ENCODE measurements at places on chromosomes 4 and X. TPM values are rescaled to one million over a fixed set of nuclear protein-coding genes. Genes with fewer than 3 reads are reported as not detected.

The PCDH19 gene
- total RNA-seq, result 34.9 TPM

DNA sequence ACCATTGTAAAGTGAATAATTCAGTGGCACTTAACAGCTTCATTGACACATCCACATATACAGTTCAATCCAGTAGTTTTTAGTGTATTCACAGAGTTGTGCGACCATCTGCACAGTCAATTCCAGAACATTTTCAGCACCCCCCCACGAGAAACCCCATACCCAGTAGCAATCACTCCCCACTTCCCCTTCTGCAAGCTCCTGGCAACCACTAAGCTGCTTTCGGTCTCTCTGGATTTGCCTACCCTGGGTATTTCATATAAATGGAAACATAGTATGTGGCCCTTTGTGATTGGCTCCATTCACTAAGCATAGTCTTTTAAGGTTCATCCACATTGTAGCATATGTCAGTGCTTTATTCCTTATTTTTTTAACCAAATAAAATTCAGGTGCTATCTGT is 10.0 kb downstream of the MSL3 start:
- H3K27me3 ChIP-seq, result peaks cover 6% of the 10 kb centered on the region
- H3K4me1 ChIP-seq, result no peaks in the 10 kb centered on the region
- H3K4me3 ChIP-seq, result no peak overlapping the region
- no peak for DNase-seq
- H3K36me3 ChIP-seq, result peaks cover 13% of the 10 kb centered on the region

DNA sequence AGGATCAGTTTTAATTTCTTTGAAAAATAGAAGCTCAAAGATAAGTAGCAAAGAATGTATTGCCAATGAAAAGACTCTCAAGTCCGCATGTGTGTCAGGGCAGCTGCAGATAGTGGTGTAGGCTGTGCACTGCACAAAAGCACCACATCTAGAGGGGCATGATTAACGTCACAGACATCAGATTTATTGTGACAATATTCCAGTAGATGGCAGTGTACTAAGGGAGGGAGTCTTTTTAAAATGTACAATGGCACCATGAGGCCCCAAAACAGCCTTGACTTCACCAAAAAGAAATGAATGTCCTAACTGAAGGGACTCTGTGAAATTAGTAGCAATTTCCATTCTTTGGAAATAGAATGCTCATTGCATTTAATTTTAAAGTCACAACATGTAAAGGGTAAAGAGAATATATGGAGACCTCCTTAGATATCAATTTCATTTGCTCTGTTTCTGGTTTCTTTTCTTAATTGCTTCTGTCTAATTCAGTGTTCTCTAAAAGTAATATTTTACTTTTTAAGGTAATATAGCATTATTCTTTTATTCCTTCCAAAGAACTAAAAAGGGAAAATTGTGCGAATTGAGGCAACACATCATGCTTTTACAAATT is 98.4 kb downstream of the ZNF827 start:
- no peak for DNase-seq
- no peak overlapping the region for H3K27ac ChIP-seq
- H3K27me3 ChIP-seq, result peaks cover 2% of the 10 kb centered on the region
- H3K36me3 ChIP-seq, result peaks cover 30% of the 10 kb centered on the region
- peaks cover 34% of the 10 kb centered on the region for H3K4me1 ChIP-seq
- H3K4me3 ChIP-seq, result no peak overlapping the region

DNA sequence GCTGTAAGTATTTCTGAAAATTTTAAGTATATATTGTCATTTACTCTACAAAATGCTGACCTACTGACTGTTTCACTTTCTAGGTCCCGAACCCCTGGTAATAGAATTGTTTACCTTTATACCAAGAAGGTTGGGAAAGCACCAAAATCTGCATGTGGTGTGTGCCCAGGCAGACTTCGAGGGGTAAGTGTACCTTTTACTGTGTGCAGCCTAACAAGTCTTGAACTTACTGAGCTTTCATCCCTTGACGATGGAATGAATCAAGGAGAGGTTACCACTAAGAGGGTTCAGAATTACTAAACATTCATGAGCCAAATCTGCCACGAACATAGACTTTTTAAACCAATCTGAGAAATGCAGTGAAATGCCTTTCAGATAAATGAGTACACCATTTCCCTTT is 1.6 kb downstream of the RPL34 start:
- DNase-seq, result no peak
- no peak overlapping the region for H3K4me3 ChIP-seq
- H3K27me3 ChIP-seq, result peaks cover 7% of the 10 kb centered on the region
- peaks cover 23% of the 10 kb centered on the region for H3K36me3 ChIP-seq
- H3K27ac ChIP-seq, result no peak overlapping the region

DNA sequence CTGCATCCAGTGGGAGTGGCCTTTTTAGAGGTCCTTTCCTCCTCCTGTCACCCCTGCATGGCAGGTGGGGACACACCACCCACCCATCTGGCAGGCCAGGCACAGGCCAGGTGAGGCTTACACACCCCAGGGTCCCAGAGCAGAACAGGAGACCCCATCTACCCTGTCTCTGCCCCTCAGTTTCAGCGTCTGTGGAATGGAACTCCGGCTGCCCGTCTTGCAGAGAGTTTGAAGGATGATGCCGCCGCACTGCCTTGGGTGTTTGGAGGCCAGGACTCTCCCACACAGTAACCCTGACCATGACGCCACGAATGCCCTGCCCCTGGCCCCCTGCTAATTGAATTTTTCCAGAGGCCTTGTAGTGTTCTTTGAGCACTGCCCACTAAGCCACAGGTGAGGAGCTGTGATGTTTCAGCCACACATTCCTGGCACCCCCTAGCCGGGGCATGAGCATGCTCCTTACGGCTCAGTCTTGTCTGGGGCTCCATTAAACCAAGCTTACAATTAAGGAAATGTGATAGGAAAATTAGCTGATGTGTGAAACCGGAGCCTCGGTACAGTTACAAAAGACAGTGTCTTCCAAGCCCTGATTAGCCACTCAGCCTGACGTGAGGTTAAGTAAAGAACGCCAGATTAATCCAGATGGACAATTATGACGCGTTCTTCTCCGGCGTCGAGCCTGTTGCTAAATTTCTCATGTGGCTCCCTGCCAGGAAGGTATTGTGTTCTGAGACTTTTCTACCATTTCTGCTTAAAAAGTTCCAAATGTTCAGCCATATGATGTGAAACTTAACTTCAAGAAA is 39.3 kb downstream of the HMX1 start:
- H3K27me3 ChIP-seq, result peaks cover 3% of the 10 kb centered on the region
- DNase-seq, result no peak

GRCh38 chr4:140579278-140579677 is 10.5 kb upstream of the UCP1 start:
- H3K27me3 ChIP-seq, result no peaks in the 10 kb centered on the region
- no peak overlapping the region for H3K27ac ChIP-seq
- H3K36me3 ChIP-seq, result no peaks in the 10 kb centered on the region
- H3K4me1 ChIP-seq, result no peaks in the 10 kb centered on the region
- no peak overlapping the region for H3K4me3 ChIP-seq

GRCh38 chr4:112853662-112854256 is 195.7 kb upstream of the ANK2 start:
- H3K27me3 ChIP-seq, result no peaks in the 10 kb centered on the region
- H3K36me3 ChIP-seq, result no peaks in the 10 kb centered on the region
- H3K4me1 ChIP-seq, result no peaks in the 10 kb centered on the region
- H3K4me3 ChIP-seq, result no peak overlapping the region

DNA sequence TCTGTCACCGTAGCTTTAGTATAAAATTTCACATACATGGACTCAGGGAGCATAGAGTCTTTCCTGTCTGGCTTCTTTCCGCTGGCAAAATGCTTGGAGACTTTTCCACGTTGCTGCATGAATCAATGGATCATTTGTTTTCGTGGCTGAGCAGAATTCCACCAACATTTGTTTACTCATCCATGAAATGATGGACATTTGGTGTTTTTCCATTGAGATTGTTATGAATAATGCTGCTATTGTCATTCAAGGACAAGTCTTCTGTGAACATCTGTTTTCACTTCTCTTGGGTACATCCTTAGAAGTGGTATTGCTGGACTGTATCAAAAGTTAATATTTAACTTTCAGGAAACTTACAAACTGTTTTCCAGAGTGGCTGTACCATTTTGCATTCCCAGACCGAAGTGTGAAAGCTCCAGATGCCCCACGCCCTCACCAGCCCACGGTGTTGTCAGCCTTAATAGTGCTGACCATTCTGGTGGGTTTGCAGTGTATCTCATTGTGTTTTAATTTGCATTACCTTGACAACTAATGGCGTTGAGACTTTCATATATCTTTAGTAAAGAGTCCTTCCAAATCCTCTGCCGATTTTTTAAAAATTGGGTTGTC is 5.8 kb upstream of the TMEM271 start:
- DNase-seq, result no peak
- no peak overlapping the region for H3K4me3 ChIP-seq
- peaks cover 10% of the 10 kb centered on the region for H3K4me1 ChIP-seq
- H3K36me3 ChIP-seq, result no peaks in the 10 kb centered on the region
- peaks cover 19% of the 10 kb centered on the region for H3K27me3 ChIP-seq
- no peak overlapping the region for H3K27ac ChIP-seq

DNA sequence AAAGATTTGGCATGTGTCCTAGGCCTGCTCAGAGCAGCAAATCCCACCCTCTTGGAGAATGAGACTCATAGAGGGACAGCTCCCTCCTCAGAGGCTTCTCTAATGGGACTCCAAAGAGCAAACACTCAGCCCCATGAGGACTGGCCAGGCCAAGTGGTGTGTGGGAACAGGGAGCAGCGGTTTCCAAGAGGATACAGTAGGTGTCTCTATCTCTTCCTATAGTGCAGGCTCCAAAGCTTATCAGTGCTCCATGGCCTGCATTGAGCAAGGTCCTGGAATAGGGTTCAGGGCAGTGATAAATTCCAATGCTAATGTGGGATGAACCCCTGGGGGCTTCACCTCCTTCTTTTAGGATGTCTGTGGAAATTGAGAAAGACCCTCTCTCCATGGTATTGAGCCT is 15.7 kb upstream of the MAGEA10 start:
- no peak for DNase-seq
- H3K36me3 ChIP-seq, result no peaks in the 10 kb centered on the region
- H3K27me3 ChIP-seq, result no peaks in the 10 kb centered on the region
- H3K4me1 ChIP-seq, result peaks cover 4% of the 10 kb centered on the region

GRCh38 chr4:54902271-54902670 is 223.1 kb downstream of the KDR start:
- no peak for DNase-seq
- H3K4me1 ChIP-seq, result peaks cover 4% of the 10 kb centered on the region
- H3K27ac ChIP-seq, result no peak overlapping the region
- H3K4me3 ChIP-seq, result no peak overlapping the region
- H3K27me3 ChIP-seq, result no peaks in the 10 kb centered on the region

- H3K4me3 ChIP-seq, result no peak overlapping the region
- no peak overlapping the region for H3K27ac ChIP-seq
- DNase-seq, result no peak
Observed at GRCh38 chr4:41119867-41120295, 94.5 kb downstream of the APBB2 start.

- H3K4me1 ChIP-seq, result no peaks in the 10 kb centered on the region
- no peak overlapping the region for H3K4me3 ChIP-seq
- no peaks in the 10 kb centered on the region for H3K36me3 ChIP-seq
- H3K27me3 ChIP-seq, result no peaks in the 10 kb centered on the region
- DNase-seq, result no peak
- no peak overlapping the region for H3K27ac ChIP-seq
Observed at GRCh38 chr4:170827562-170828274, 738.0 kb upstream of the AADAT start.

Data from endothelial cell (in vitro differentiated cells).